ENCODE measurements at places on chromosomes 4 and X.
A peak's percentile ranks its signal among the peaks of the same experiment; 100 is the strongest.

- no peak for DNase-seq
Observed at GRCh38 chrX:19897091-19897490, 9.7 kb upstream of the SH3KBP1 start.

DNA sequence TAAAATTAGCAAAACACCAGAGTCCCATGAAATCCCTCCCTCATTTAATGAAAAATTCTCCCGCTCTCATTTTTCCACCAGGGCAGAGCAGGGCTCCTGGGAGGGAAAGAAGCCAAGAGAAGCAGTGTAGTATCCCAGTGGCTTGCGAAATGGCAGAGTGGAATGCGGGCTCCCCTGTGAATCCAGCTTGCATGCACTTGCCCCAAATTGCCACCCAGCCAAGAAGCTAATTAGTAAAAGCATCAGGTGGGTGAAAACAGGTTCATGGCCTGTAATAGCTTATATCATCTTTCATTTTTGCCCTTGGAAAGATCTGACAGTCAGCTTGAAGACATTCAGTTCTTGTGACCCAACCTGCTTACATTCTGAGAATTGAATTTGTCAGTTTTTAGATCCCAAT, 10.1 kb downstream of the AMOT start:
- DNase-seq, result no peak

- no peak for DNase-seq
Observed at GRCh38 chr4:73690051-73690738, 50.2 kb upstream of the CXCL8 start.

DNA sequence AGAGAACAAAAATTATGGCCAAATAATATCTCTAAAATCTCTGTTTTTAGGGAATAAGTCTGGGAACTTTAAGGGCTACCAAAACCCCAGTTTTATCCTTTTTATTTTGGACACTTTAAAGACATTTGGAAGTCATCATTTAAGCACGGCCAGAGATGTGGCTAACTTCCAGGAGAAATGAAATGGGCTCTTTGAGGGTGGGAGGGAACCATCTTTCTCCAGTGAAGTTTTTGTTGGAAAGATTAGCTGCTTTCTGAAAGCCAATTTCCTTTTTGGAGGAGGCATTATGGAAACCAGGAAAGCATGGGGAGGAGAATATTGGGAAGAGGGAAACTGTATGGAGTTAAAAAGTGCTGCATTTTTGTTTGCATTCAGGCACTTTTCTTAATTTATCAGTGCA, 4.8 kb downstream of the VSIG1 start:
- DNase-seq, result no peak

- peak; percentile 11 for DNase-seq
Observed at GRCh38 chr4:37628977-37629609, 57.1 kb downstream of the RELL1 start.

GRCh38 chr4:76732246-76732645, 165.7 kb downstream of the SOWAHB start:
- DNase-seq, result no peak

DNA sequence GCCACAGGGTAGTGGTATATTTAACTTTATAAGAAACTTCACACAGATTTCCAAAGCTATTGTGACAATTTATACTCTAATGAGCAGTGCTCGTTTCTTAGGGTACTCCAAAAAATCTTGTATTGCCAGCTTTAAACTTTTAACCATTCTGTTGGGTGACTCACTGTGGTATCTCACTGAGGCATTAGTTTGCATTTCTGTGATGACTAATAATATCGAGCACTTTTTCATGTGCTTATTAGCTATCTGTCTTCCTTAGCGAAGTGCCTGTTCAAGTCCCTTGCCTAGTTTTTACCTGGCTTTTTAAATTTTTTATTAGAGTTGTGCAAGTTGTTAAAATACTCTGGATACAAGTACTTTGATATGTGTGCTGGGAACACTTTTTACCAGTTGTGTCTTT, 5.5 kb downstream of the PNMA3 start:
- DNase-seq, result peak; percentile 8

DNA sequence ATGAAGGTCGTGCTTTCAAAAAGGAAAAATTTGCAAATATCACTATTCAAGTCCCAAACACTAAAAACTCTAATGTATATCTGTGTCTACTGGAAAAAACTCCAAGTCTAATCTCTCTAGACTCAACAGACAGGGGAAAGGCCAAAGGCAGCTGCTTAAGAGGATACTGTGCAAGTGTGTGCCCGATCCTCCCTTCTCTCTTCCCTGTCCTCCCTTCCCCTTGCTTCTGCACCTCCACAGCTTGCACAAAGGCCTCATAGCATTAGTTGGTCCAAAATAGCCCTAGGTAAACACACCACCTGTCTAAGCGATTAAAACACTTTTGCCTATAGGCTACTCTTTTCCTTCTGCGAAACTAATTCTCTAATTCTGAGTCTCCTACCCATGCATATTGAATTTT, 10.6 kb downstream of the C4orf54 start:
- no peak for DNase-seq

DNA sequence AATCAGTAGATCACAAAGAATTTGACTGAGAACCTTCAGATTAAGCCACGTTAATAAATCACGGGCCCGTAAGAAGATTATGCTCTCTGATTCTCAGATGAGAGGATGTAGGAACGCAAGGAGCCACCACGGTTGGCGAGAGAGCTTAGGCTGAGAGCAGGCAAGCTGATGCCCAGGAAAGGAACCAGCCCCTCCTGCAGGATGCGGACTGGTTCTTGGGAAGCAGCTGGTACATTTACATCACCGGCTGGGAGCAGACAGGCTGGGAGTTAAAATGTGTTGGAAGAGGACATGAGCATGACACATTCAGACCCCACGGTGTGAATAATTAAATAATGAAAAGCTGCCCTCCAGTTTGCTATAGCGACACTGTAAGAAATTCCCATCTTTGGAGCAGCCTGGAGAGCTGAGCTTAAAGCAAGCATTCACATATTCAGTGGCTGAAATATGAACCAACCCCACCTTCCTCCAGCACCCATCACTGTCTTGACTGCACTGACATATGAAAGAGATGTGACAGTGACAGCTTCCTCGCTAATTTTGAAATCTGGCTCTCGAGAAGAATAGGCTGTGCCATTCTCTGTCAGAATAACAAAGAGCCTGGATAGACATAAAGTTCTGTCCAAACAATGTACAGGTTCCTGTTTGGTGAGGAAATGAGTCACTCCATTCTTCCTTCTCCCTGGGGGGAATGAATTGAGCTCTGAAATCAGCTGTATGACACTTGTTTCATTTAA, 33.1 kb downstream of the LNX1 start:
- DNase-seq, result no peak
